ENCODE measurements at places on chromosomes 7 and 10.

DNA sequence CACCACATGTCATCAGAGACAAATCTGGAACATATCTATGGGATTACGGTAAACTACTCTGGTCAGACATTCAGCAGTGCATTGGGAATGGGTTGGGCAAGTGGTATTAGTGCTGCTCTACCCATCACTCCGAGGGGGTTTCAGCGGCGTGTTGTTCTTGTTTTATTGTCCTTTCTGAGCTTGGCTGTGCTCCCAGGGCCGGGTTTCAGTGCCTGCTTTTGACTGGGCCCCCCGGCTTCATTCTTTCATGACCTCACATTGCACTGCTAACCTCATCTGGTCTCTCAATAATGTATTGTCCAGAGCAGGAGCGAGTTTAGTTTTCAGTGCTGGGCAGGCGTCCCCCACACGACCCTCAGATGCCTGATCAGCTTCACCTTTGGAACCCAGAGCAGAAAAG, 364.6 kb downstream of the PAXIP1 start:
- no peak for DNase-seq

GRCh38 chr10:35442592-35442991, 106.3 kb downstream of the CCNY start:
- no peak for DNase-seq

- DNase-seq = no peak
Measured at GRCh38 chr10:124918191-124918830, 23.6 kb upstream of the ZRANB1 start.

DNA sequence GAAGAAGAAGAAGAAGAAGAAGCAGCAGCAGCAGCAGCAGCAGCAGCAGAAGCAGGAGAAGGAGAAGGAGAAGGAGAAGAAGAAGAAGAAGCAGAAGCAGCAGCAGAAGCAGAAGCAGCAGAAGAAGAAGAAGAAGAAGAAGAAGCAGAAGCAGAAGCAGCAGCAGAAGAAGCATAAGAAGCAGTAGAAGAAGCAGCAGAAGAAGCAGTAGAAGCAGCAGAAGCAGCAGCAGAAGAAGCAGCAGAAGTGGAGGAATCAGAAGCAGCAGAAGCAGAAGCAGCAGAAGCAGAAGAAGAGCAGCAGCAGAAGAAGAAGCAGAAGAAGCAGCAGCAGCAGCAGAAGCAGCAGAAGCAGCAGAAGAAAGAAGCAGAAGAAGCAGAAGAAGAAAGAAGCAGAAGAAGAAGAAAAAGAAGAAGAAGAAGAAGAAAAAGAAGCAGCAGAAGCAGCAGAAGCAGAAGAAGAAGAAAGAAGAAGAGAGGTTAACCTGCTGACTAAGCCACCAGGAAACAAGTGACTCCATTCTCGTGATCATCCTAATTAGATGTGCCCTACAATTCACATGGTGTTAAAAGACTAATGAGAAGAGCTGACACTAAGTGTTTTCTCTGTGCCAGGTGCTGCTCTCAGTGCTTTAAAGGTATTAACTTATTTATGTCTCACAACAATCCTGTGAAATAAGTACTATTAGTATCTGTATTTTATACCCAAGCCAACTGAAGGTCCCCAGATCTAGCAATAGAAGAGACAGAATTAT, 11.6 kb downstream of the CDNF start:
- no peak for DNase-seq

GRCh38 chr10:132710746-132711612, 75.0 kb downstream of the NKX6-2 start:
- DNase-seq = no peak

- DNase-seq = no peak
Measured at GRCh38 chr7:27101171-27101956, 1.1 kb downstream of the HOXA2 start.

- DNase-seq = no peak
Measured at GRCh38 chr10:79336276-79336675, 11.0 kb upstream of the PPIF start.

Data from forelimb muscle (tissue), 1 donor.